ENCODE measurements at places on chromosomes 1 and 21. TPM values are rescaled to one million over a fixed set of nuclear protein-coding genes. Genes with fewer than 3 reads are reported as not detected.
A peak's percentile ranks its signal among the peaks of the same experiment; 100 is the strongest.

- peak; percentile 94 for DNase-seq
Measured at GRCh38 chr1:109298666-109299557, 7.9 kb downstream of the MYBPHL start.

DNA sequence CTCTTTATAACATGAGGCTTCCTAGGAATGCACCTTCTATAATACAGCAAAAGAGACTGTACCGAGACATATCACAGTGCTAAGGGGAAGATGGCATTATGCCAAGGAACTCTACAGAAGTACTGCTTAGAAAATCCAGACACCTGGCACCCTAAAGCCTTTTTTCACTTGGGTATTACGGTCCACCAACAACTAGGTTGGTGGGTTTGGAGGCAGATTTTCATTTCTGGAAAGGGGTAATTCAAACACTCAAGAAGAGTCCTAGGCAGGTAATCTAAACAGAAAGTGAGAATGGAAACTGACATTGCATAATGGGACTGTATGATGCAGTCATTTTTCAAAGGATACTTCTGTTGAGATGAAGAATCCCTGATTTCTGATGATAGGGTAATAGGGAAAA is 19.6 kb downstream of the SCMH1 start:
- DNase-seq, result peak; percentile 4

DNA sequence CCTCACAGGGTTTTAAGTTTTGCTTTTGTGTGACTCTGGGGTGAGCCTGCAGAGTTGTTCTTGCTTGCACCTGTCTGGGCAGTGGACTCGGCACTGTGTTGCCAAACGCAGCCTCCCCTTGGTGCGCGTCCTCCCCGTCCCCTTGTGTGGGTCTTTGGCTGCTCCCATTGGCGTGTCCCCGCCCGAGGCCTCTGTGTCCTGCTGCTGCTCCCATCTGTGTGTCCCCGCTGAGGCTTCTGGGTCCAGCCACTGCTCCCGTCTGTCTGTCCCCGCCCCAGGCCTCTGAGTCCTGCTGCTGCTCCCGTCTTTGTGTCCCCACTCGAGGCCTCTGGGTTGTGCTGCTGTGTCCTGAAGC is 62.8 kb downstream of the PCNT start:
- no peak for DNase-seq

- DNase-seq, result no peak
Measured at GRCh38 chr1:199151634-199152425, 513.0 kb downstream of the PTPRC start.

DNA sequence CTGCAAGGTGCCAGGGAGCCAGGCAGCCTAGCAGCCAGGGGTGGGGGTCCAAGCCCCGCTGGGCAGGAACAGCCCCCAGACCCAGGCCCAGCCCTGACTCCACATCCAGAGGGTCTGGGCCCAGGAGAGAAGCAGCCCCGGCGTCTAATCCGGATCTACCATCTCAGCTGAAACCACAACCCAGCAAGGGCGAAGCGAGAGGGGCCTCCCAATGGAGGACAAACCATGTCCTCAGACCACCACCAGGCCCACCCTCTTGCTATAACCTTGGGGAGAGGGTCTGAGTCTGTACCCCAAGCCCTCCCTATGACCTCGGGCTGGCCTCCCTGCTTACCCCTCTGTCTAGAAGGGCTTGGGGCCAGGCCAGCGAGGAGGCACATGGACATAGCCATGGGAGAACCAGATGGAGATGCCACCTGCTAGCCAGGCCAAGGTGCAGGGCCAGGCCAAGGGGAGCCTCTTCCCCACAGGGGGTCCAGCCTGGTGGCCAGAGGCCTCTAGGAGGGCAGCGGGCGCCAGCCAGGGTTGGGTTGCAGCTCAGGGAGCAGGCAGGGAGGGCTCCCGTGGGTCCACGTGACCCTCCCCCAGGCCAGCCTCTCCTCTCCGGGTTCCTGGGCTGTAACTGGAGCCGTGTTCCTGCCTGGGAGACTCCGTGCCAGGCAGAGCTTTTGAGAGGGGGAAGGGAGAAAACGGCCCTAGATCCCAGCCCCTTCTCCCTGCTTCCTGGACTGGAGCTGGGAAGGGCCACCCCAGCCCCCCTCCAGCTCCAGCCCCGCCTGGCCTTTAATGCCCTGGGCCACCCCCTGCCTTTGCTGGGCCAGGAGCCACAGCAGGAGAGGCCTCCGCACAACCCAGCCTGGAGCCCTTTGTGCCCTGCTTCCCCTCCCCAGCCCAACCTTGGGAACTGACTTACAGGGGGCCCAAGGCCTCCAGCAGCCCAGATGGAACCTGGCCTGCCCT is 2.5 kb downstream of the WNT9A start:
- DNase-seq, result no peak

DNA sequence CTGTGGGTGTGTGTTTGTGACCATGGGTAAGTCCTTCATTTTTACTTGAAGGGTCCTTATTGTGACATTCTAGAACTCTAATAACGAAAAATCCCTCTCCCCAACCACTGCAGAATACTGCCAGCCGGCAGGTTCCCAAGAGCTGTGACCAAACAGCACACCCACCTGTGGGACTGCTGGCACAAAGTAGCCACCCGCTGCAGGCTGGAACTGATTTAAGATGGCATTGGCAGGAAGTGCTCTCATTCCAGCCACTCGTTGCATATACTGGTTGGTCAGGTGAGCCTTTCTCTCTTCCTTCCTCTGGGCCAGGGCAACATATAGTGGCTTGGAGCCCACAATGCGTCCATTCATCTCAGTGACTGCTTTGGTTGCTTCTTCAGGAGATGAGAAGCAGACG is 11.6 kb downstream of the PABPC4 start:
- DNase-seq, result no peak

- DNase-seq, result no peak
Measured at GRCh38 chr1:10113501-10113900, 80.7 kb downstream of the UBE4B start.

DNA sequence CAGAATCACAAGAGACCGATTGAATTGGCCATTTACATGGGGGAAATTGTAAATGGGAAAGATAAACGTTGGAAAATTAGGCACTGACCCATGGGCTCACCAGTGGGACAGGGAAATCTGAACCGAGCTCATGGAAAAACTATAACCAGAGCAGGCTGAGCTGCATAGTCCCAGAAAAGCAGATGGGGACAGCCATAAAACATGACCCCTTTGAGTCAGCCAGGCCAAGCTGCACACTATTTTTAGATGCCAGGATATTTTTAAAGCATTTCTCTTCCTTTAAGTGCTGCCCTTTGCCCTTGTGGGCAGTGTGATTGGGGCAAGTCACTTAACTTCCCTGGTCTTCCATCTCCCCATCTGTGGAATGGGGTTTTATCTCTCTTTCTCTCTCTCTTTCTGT is 184.1 kb downstream of the FOXD2 start:
- no peak for DNase-seq

DNA sequence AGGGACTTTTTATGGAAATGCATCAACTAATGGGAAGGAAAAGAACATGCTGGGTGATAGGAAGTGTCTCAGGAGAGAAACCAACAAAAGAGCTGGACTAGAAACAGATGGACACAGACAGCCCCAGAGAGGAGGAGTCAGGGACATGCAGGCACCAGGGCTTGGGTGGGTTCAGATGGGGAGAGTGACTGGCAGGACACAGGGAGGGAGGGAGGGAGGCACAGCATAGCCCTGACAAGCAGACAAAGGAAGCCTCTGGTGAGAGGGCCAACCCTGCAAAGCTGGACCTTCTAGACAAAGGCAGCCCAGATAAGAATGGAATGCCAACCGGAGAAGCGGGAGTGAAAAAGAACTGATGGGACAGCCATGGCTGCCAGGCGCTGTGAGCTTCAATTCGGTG is 568.8 kb downstream of the AJAP1 start:
- no peak for DNase-seq

GRCh38 chr1:86774305-86775295 is 70.2 kb downstream of the SH3GLB1 start:
- DNase-seq, result peak; percentile 91

- no peak for DNase-seq
Measured at GRCh38 chr1:119061700-119062099, 73.6 kb upstream of the TBX15 start.

DNA sequence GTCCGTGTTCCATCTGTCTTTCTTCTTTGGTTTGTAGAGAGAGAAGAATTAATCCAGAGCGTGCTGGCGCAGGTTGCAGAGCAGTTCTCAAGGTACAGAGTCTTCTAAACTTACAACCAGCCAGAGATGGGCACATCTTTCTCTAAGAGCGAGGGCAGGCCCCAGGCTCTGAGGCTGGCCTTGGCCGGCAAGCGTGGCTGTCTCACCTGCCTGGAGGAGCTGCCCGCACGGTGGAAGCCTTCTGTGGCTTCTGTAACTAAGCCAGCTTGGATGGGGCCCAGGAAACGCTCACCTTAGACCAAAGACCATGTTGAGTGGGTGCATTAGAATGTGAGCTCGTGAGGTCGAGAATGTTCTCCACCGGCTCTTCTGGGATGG is 78.6 kb downstream of the PDE9A start:
- DNase-seq, result no peak

DNA sequence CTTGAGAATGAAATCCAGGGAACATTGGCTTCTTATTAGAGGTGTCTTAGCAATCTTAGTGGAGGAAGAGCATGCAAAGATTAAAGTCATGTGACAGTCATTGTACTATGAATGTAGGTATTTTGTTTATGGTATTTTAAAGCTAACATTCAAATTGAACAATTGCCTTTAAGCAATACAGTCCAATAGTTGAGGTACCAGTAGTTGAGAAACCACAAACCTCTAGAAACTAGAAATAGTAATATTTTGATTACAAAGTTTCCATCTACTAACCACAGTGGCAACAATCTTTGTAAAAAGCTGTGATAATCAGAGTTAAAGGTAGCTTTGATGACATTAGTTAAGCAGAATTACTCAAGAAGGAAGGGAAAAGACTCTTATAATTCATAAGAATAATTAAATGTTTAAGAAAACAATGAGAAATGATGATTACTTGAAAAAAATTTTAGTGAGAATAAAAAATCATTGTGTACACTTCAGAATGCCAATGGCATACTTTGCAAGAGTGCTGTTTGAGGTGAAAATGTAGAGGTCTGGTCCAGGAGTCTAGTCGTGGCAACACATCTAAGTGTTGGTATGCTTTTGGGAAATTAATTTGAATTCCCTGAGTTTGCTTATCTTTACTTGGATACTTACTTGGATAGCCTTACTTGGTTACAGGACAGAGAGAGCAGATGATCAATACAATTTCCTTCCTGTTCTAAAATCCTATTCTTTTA is 104.9 kb upstream of the PTGFR start:
- DNase-seq, result no peak

DNA sequence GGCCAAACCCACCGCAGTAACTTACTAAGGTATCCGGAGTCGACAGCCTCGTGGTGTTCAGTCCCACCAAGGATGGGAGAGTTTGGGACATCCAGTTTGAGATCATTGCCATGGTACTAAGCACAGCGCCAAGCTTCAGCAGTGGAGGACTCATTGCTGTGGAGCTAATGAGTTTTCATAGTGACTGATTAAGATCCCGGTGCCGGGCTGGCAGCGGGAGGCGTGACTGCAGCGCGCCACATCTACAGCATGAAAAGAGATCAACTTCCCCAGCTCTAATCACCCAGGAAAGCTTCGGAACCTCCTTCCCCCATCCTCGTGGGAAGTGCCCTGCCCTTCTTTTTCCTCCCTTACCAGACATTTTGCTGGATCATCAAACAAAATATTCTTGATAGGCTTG is 149.9 kb downstream of the OLFM3 start:
- DNase-seq, result no peak

DNA sequence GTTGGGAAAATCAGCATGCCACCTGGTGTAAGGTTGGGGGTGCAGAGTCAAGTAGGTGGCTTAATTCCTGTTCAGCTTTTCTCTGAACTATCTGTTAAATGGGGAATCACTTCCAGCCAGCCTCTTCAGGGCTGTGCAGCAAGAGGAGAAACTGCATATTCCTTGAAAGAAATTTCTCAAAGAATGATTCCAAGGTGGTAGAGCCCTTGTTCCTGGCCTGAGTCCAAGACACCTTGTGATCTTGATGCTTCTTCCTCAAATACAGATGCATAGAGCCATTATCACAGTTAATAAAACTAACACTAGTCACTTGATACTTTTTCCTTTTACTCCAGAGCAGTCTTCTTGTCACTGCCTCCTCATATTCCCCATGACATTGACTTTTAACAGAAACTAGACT is 5.2 kb downstream of the TXLNA start:
- DNase-seq, result no peak

Gene GREM2
- total RNA-seq, result not detected

Gene ADAR
- total RNA-seq, result 178 TPM

Gene TMEM201
- total RNA-seq, result 9.7 TPM

Gene BCAR3
- total RNA-seq, result 52.4 TPM

Gene HLCS
- total RNA-seq, result 22.9 TPM

Gene ASTN1
- 0.02 TPM for total RNA-seq

Gene IGSF3
- total RNA-seq, result 24.9 TPM

Gene GSTM1
- not detected for total RNA-seq

Gene PHGDH
- 52.1 TPM for total RNA-seq
